ENCODE measurements at places on chromosomes 5 and 9. TPM values are rescaled to one million over a fixed set of nuclear protein-coding genes. Genes with fewer than 3 reads are reported as not detected.

PDE6A gene
- 5.3 TPM for total RNA-seq

C9 gene
- total RNA-seq = 0.24 TPM

MLANA gene
- 1.2 TPM for total RNA-seq

INSL4 gene
- total RNA-seq = 4.8 TPM

SPINK4 gene
- not detected for total RNA-seq

FBLL1 gene
- total RNA-seq = 1.9 TPM

TLX3 gene
- total RNA-seq = not detected

IL13 gene
- total RNA-seq = not detected

CCDC192 gene
- total RNA-seq = not detected

MCTP1 gene
- 24.8 TPM for total RNA-seq

GRCh38 chr9:79817438-79818004 lies 245.8 kb downstream of the TLE4 start:
- peak; percentile 31 for DNase-seq

DNA sequence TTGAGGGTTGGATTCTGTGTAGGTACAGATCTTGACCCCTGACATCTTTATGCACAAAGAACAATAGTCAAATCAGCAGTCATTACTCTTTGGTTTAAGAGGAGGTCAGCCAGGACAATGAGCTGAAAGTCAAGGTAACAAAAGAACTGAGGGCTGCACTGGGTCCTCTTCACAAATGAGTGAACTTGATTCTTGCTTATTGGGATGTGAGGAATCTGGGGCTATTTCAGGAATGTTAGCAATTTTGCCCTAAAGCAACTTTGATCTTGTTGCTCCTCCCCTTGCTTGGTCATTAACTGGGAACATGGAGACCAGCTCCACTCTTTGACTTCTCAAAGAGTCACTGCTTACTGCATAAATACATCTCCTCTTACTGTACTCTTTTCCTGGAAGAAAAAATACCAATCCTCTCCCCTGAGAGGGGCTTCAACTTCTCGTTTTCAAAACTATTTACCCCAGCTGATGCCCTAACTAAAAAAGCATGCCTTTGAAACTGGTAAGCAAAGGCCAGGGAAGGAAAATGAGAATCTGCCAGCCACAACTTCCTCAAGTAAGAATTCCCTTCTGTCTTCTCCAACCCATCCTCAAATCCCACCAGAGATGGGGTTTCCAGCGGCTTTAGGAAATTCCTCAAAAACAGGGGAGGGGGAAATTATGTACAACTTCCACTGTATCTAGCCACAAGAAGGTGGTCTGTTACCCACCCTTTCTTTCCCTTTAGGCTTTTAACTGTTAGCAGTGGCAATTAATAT lies 368.3 kb downstream of the ENC1 start:
- DNase-seq = no peak

DNA sequence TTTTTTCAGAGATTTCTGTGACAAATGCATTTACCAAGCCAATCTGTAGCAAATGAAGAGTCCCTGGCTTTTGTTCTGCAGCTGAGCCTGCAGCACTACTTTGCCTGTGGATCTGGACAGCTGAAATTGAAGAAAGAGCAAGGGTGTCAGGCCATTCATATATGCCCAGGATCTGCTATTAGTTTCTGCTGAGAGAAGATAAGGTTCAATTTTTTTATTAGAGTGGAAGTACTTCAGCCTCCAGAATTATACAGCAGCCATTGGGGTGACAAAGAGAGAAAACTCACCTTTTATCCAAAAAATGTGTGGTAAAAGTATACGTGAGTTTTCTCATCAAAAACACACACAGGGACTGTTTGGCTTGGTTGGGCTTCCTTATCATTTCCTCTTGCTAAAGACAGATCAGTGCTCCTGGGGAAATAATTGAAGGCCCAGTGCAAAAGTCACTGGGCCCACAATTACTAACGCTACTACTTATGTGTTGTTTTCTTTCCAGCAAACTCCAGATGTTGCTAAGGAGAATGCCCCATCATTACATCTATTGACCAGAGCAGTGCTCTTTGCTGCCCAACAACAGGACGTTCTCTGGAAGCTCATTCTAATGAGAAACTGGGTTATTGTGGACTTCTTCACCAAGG lies 138.6 kb downstream of the CEMIP2 start:
- DNase-seq = no peak

GRCh38 chr9:103225702-103226646 lies 230.8 kb downstream of the CYLC2 start:
- peak; percentile 78 for DNase-seq

DNA sequence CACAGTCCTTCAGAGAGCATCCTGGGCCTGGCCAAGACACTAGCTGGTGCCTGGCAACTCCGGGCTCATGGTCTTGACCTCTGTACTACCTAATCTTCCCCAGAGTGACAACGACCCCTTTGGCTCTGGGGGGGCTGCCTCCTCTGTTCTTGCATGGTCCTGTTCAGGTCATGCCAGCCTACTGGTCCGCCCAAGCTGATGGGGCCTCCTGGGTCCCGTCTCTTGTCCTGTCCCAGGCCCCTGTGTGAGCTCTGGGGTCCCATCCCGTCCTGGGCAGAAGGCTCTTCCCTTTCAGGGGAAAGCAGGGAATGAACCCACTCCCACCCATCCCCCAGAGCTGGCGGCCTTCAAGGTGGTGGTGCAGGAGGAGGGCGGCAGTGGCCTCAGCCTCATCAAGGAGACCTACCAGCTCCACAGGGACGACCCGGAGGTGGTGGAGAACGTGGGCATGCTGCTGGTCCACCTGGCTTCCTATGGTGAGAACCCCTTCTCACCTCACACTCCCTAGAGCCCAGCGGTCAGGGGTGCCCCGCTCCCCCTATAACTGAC lies 13.3 kb downstream of the REXO4 start:
- DNase-seq = no peak

DNA sequence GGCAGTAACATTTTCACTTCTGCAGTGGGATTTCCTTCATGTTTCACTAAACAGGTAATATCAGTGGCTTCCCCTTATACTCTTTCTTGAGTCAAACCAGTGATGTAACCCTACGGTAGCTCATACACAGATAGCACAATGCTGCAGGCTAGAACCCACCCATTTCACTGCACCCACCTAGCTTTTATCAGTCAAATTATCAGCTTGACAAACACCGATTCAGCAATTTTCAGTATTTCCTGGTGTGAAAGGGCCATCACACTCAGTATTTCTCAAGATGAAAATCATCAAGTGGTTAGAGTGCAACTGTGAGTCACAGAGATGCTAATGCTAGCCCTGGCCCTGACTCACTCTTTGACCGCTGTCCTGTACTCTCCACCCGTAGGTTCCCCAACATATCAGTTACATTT lies 242.3 kb upstream of the PTGER4 start:
- no peak for DNase-seq

DNA sequence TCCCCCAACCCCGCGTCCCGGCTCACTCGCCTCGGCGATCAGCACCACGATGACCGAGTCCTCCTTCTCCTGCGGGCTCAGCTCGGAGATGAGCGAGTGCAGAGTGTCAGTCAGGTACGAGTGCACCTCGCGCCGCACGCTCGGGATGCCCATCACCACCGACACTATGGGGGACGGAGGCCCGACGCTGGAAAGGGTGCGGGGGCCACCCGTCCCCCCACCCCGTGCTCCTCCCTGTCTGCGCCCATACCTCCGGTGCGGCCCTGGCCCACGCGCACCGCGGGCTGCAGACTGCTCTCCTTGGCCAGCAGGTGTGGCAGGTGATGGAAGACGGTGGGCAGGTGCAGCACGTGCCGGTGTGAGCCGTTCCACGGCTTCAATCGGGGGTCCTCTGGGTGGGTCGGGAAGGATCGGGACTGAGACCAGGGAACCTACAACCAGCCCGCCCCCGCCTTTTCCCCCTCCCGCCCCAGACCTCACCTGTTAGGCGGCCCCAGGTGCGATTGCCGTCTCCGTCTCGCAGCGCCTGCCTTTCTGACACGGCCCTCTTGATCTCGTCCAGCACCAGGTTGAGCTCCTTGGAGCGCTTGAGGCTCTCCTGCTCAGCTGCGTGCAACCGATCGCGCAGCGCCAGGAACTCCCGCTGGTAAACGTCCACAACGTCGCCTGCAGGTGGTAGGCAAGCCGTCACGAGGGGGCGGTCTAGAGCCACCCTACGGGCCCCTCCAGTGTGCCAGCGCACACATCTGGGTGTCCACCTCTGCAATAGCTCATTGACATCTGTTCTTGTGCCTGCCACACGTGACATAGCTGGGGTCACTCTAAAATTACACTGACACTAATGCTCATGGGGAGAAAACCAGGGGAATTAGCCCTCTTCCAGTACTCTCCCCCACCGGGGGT lies 5.1 kb downstream of the MGAT4B start:
- peak; percentile 61 for DNase-seq

DNA sequence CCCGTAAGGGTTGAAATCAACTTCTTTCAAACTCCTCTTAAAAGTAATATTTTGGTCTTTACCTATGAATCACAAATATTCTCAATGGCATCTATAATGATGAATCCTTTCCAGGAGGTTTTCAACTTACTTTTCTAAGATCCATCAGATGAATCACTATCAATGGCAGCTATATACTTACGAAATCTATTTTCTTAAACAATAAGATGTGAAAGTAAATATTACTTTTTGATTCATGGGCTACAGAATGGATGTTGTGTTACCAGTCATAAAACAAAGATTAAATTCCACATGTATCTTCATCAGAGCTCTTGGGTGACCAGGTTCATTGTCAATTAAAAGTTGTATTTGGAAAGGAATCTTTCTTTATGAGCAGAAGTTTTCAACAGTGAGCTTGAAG lies 1877.7 kb upstream of the ACO1 start:
- DNase-seq = no peak

DNA sequence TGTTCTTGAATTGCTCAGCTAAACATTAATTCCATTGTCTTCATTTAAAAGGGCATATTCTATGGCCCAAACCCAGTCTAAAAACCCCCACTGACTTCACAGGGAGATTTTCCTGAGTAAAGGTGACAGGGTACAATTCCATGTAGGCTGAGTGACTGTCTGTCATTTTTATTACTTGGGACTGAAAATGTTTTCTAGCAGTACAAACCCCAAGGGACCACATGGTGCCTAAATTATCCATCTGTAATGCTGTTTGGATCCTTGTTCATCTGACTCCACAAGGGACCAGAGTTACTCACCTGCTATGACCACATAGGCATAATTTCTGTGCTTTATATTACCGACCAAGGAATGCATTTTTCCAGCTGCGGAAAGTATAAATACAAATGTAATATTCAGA lies 349.1 kb downstream of the ZNF608 start:
- no peak for DNase-seq

DNA sequence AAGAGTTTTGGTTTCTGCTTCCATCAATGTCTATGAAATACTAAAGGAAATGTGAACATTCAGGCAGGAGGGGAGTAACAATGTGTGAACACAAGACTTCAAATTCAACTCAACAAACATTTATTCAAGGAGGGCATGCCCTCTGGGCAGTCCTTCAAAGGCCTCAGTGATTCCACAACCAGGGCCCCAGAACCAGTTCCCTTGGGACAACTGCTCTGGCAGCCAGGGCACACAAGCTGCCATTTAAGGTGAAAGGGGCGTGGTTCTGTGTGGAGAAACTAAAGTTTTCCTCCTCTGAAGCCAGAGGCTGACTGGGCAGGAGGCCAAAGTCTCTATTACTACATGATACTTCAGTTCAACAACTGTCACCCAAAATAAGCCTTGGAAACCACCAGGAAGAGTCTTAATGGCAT lies 3.2 kb downstream of the RBM18 start:
- DNase-seq = peak; percentile 76

DNA sequence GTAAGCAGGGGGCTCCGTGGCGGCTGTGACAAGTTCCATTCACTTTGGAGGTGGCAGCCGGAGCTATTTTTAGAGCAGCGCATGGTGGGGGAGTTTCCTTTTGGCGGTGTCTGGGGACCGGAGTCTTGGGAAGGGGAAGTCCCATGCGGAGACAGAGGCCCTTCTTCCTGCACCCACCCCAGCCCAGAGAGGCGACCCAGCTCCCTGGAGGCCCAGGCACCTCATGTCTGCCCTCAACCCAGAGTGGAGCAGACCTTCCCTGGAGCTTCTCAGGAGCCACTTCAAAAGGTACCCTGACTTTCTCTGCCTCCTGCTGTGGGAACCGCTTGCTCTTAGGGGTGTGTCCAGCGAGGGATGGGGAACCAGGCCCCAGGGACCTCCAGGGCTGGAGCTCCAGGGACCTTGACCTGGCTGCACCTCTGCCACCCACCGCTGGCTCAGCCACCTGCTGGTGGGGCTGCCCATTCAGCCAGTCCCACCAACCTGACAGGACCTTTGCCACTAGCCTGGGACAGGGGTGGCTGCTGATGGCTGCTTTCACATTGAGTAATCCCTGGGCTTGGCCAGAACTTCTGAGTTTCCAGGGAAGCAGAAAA lies 34.1 kb downstream of the NEK6 start:
- DNase-seq = no peak

DNA sequence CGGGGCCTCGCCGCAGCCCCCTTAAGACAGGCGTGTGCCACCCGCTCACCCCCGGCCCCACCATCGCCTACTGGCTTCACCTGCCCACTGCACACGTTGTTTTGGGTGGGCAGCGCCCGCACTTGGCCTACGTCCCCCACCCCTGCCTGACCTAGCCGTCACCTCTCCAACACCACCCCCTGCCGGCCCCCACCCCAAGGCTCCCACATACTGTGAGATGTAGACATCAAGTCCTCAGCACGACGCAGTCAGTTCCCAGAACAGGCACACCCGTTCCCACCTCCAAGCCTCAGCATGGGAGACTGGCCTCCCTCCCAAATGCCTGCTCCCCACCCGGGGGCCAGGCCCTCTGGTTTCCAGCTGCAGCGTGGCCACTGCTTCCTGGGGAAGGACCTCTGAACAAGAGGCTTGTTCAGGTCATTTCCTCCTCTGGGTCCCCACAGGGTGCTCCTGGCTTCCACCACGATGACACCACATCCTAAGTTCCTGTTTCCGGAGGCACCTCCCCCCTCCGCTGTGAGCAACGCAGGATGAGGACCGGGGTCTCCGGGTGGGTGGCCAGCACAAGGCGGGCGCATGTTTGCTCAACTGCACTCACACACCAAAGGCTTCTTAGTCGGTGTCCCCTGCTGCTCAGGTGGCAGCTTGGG lies 11.3 kb downstream of the DBN1 start:
- DNase-seq = no peak

DNA sequence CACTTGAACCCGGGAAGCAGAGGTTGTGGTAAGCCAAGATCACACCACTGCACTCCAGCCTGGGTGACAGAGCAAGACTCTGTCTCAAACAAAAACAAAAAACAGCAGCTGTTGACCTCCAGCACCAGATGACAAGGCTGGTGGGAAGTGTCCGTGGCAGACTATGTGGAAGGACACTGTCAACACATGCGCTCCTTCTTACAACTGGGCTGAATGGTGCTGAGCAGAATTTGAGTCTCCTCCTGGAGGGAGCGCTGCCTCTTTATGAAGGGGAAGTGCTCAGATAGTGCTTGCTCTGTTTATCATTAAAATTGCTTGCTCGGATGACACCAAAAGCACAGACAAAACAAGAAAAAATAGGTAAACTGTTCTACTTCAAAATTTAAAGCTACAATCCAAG lies 9.2 kb upstream of the CFAP157 start:
- DNase-seq = no peak

- DNase-seq = no peak
Measured at GRCh38 chr5:158841481-158842276, 258.0 kb downstream of the EBF1 start.

GRCh38 chr9:89725271-89725670 lies 120.5 kb downstream of the GADD45G start:
- DNase-seq = no peak

- no peak for DNase-seq
Measured at GRCh38 chr9:113658545-113658895, 195.0 kb downstream of the RGS3 start.

GRCh38 chr5:1746371-1747078 lies 53.1 kb downstream of the MRPL36 start:
- no peak for DNase-seq

Data from umbilical cord (tissue), 2 donors.